ENCODE measurements at places on chromosomes 1 and 21.
A peak's percentile ranks its signal among the peaks of the same experiment; 100 is the strongest.

DNA sequence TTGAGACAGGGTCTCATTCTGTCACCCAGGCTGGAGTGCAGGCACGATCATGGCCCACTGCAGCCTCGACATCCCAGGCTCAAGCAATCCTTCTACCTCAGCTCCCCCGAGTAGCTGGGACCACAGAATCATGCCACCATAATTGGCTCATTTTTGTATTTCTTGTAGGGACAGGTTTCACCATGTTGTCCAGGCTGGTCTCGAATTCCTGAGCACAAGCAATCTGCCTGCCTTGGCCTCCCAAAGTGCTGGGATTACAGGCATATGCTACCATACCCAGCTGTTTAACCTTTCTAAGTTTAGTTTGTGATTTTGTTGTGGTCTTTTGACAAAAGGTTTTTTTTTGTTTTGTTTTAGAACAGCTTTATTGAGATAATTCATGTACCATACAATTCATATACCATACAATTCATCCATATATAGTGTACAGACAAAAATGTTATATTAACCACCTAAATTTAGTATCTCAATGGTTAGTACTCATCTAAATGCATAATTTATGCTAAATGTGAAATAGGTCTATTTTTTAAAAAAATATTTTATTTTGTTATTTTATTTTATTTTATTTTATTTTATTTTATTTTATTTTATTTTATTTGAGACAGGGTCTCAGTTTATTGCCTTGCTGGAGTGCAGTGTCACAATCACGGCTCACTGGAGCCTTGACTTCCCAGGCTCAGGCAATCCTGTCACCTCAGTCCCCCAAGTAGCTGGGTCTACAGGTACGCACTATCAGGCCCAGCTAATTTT lies 8.9 kb downstream of the ZMPSTE24 start:
- no peak for DNase-seq

- DNase-seq: no peak
Measured at GRCh38 chr1:77687519-77687906, 5.1 kb upstream of the ZZZ3 start.

GRCh38 chr1:165114022-165114888 lies 242.3 kb downstream of the LMX1A start:
- no peak for DNase-seq

DNA sequence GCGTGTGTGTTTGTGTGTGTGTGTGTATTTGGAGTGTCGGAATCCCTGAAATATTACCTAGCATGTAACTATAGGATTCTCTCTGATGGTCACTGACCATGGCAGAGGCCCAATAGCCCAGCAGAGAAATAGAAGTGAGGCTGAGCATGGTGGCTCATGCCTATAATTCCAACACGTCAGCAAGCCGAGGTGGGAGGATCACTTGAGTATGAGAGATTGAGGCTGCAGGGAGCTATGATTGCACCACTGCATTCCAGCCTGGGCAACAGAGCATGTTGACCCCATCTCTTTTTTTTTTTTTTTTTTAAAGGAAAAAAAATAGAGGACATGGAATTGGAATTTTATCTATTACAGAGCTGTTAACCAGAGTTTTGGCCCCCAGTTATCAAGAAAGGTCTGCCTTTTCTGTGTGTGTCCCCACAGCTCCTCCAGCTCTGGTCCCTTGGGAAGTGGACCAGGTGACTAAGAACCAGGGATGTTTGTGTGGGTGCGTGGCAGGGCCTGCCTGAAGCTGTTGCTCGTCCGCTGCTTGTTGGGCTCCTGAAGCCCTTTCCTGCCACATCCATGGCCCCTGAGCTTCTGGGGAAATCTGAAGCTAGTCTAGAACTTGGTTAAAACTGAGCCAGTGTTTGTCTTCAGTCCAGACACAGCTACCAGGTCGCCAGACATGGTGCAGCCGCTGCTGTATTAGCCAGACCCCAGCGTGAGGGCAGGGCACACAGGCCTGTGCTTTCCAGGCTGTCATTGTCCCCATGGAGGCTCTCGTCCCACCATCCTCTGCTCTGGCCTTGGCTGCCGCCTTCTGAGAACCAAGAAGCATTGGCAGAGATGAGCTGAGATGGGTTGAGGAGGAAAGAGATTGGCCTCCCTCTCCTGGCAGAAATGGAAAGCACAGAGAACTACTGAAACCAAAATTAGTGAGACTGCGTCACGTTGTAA lies 25.5 kb downstream of the CAPN9 start:
- DNase-seq: no peak

GRCh38 chr1:166552706-166553105 lies 286.6 kb upstream of the POGK start:
- no peak for DNase-seq

GRCh38 chr1:202240956-202241355 lies 47.4 kb downstream of the LGR6 start:
- no peak for DNase-seq

DNA sequence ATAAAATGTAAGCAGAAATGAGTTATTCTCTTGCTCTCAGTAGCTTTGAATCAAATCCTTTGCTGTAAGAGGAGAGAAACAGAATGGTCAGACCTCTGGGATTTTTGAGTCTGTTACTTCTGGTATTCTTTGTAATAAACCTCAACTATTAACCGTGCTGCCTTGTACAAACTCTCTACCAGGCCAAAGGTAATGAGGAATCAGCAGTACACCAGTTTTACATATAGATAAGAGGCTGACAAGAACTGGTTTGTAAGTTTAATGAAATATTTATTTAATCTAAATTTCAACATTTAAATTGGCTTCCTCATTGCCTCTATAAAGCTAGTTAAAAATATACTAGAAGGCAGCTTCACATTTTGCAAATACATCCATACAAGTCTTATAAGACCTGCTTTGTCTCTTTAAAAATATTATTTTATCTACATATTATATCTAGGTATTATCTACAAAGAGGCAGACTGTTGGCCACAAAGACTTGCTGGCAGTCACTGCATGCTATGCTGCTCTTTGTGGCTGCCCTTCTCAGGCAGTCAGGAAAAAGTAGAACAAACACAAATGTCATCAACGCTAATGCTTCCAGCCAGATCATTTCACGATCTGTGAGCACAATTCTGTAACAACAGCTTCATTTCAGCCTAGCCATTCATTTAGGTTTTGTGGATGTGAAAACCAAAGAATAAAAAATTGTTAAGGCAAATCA lies 173.0 kb downstream of the GABPA start:
- DNase-seq: no peak

- no peak for DNase-seq
Measured at GRCh38 chr21:29228306-29228705, 70.4 kb upstream of the BACH1 start.

- DNase-seq: no peak
Measured at GRCh38 chr1:166133857-166134256, 32.9 kb downstream of the FAM78B start.

DNA sequence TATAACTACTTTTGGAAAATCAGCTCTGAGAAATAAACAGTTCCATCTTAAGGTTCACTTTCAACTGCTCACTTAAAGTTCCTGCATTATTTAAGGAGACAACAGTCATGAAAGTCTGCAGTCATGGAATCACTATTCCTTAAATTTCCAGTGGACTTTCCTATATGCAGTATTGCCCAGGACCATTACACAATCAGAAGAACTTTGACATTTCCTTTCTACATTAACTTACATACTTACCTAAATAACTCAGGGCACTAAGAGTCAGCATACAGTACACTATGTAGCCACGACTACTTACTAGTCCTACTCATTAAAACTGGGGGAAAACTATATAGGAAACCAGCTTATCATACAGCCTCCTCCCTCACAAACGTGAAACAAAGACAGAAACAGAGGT lies 220.1 kb downstream of the SLC45A1 start:
- no peak for DNase-seq

DNA sequence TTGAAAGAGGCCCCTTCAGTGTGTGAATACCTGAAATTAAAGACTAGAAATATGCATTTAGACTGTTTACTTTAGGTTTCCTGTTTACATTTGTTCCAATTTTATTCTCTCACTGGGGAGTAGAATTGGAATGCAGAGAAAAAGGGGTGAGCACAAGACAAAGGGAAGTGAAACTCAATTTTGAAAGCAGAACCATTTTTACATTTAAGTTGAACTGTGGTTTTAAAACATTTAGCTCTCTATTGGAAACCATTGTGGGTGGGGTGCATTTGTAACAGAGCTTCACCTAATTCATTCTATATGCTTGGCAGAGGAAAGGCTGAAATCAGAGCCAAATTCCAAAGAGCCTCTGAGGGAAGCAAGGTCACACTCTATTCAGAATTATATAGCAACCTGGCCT lies 235.3 kb upstream of the C1orf105 start:
- DNase-seq: no peak

DNA sequence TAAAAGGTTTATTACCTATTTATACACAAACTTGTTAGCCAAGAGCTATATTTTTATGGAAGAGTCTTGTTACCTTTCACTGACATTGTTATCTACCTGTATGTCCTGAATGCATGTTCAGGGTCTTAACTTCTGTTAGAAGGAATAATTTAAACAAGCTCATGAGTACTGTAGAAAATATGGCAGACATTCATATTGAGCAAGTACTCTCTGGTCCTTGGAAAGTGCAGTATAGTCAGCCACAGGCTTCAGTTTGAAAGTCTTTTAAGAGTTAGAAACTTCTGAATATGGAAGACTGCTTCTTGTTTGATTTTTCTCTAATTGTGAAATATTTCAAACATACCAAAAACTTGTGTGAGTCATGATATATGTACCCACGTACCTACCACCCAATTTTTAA lies 16.6 kb downstream of the DIP2A start:
- no peak for DNase-seq

GRCh38 chr1:154419620-154420571 lies 14.8 kb downstream of the IL6R start:
- peak; percentile 78 for DNase-seq

- no peak for DNase-seq
Measured at GRCh38 chr1:33972676-33973395, 109.0 kb downstream of the HMGB4 start.

- no peak for DNase-seq
Measured at GRCh38 chr1:147577033-147577773, 35.9 kb downstream of the BCL9 start.

DNA sequence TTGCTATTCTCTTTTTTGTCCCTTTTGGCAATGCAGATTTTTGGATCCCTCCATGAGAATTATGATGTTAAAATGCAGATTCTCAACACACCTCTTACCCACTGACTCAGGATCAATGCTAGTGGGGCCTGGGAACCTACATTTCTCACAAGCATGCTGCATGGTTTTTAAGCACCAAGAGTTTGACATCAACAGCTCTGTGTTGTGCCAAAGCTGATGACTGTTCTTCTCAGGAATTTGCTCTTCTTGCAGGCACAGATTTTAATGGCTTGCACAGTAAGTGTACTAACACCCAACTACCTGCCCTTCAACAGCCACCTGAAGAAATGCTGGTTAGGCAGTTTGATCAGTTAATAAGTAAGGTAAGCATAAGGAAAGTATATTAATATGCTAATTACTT lies 468.7 kb downstream of the PTBP2 start:
- DNase-seq: no peak

GRCh38 chr21:29208682-29209059 lies 78.2 kb downstream of the MAP3K7CL start:
- peak; percentile 46 for DNase-seq

GRCh38 chr1:228293393-228293792 lies 85.5 kb downstream of the OBSCN start:
- DNase-seq: no peak

- DNase-seq: no peak
Measured at GRCh38 chr1:93106226-93106625, 27.1 kb downstream of the MTF2 start.

- DNase-seq: no peak
Measured at GRCh38 chr1:153355445-153356071, 2.1 kb upstream of the S100A9 start.

- DNase-seq: no peak
Measured at GRCh38 chr1:226100436-226101391, 38.2 kb downstream of the H3-3A start.

- DNase-seq: no peak
Measured at GRCh38 chr1:225923381-225923691, 714 bp downstream of the PYCR2 start.

DNA sequence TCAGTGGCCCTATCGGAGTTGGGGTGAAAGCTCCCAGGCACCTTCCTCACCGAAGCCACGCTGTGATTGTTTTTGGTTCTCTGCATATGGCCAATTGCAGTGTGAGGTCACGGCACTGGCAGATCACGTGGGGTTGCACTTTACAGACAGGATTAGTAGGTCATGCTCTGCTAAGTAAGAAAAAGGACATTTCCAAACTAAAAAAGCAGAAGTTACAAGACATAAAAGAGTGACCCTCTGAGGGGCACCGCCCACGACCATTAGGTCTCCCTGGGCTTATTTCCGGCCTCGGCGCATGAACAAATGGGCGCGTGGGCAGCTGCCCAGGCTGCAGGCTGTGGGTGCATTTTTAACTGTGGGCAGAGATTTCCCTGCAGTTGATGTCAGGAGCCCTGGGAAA lies 2.0 kb downstream of the CAPN9 start:
- no peak for DNase-seq

- no peak for DNase-seq
Measured at GRCh38 chr1:95237981-95238703, 4.1 kb downstream of the RWDD3 start.

DNA sequence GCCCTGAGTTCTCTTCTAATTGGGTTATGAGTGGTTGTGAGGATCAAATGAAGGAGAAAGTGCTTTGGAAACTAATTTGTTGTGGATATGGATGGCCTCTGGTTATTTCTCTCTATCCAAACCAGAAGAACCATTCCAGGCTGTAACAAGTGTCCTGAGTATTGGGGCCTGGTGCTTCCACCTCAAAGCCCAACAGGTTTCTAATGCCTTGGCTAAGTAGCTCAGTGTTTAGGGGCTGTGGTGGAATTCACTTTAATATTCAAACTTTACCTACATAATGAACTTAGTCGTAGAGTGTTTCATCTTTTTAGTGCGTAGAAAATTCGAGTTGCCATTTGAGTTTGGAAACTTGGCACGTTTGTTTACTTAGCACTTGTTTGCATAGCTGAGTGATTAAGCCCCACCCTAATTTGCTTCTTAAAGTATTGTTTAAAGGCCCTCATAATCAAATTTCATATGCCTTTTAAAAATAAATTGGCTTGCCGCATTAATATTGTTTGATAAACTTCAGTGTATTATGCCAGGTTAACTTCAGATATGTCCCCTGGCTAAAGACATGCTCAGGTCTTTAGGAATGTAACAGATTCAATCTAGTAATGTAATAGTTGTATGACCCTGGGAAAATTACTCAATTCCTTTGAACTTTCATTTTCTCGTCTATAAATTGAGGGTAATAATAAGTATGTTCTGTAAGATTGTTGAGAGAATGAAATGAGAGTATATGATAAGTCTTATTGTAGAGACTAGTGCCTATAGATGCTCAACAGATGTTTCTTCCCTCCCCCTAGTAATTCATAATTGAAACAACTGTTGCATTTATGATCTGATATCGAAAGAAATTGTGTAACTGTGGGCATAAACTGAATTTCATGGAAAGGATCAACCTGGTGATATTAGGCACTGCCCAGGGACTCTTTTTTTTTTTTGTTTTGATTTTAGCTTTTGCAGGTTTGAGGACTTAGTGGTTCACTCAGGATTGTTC lies 1.6 kb downstream of the AGO4 start:
- DNase-seq: no peak

GRCh38 chr1:3573500-3573899 lies 37.8 kb downstream of the MEGF6 start:
- no peak for DNase-seq

Data from AG04450 (cell line).